ENCODE measurements at places on chromosomes 7 and 10.

- DNase-seq, result no peak
Observed at GRCh38 chr7:32200646-32201045, 130.4 kb upstream of the PDE1C start.

DNA sequence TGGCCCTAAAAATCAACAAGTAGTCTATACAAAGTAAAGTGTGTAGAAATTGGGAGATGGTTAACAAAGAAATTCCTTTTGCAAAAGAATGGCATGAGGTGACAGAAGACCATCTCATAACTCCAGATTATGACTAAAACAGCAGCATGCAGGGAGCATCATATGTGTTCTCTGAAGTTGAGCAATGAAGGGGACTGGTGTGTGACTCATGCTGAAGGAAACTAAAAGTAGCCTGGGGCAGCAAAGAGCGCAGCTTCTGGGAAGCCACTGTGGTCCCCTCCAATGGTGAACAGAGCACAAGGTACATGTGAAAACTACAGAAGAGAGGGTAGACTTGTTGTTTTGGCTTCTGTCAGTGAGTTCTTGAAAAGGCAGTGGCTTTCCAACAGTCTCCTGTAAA, 133.4 kb downstream of the MACC1 start:
- no peak for DNase-seq

- no peak for DNase-seq
Observed at GRCh38 chr7:112140600-112140999, 65.6 kb downstream of the DOCK4 start.

DNA sequence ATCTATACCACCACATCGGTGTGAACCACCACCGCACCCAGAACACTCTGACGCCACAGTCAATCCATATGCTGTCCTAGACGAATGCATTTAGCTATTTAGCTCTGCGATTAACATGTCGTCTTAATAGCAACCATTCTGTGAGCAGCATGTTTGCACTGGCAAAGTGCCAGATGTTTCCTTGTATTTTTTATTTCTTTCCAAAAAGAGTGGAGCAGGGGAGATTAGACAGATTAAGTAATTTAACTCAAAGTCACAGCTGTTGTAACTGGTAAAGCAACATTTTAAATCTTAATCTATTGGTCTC, 57.0 kb upstream of the ARL4A start:
- peak; percentile 49 for DNase-seq

DNA sequence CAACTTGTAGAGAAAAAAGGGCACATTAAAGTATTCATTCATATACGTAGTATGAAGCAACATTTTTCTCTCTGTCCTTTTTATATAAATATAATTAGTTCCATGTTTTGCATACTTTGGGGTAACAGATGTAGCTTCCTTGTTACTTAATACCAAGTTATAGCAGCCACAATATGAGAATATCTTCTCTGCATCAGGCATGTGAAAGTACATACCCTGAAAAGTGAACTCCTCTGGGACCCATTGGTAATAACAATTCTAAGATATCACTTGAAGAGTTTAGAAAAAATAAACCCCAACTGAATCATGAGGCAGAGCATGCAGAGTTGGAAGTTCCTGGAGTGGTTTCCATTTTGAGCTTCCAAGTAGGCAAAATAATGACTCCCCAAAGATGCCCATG, 2.4 kb upstream of the CRPPA start:
- DNase-seq, result no peak

Measured in NCI-H1436 (cell line).